Keratinocyte (primary cell): ENCODE measurements at places on chromosomes 5 and 9. TPM values are rescaled to one million over a fixed set of nuclear protein-coding genes. Genes with fewer than 3 reads are reported as not detected.

Gene ECSCR
- polyA plus RNA-seq, result not detected in 3 replicates

Gene RABEPK
- polyA plus RNA-seq, result 29.7 to 33.4 TPM (median 30.8 TPM) in 3 replicates

GRCh38 chr5:80541392-80541791, 28.7 kb downstream of the ANKRD34B start:
- no peak for DNase-seq

DNA sequence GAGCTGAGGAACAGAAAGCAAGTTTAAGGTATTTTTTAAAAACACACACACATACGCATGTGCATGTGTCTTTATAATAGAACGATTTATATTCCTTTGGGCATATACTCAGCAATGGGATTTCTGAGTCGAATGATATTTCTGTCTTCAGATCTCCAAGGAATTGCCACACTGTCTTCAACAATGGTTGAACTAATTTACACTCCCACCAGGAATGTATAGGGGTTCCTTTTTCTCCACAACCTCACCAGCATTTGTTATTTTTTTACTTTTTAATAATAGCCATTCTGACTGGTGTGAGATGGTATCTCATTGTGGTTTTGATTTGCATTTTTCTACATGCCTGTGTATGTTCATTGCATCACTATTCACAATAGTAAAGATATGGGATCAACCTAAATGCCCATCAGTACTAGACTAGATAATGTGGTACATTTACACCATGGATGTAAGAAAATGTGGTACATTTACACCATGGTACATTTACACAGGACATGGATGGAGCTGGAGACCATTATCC, 60.3 kb upstream of the MAP3K1 start:
- no peak for DNase-seq

Gene N4BP3
- polyA plus RNA-seq, result 1.0 to 1.9 TPM (median 1.3 TPM) in 3 replicates

- no peak for DNase-seq
Observed at GRCh38 chr9:128056086-128056485, 11.0 kb downstream of the NAIF1 start.

- no peak for DNase-seq
Observed at GRCh38 chr5:178271726-178272479, 39.3 kb upstream of the PHYKPL start.

Gene ZSWIM6
- 8.6 to 10.8 TPM (median 9.9 TPM) in 3 replicates for polyA plus RNA-seq

Gene RNF20
- polyA plus RNA-seq, result 19.4 to 28.8 TPM (median 21.6 TPM) in 3 replicates

Gene TNFSF15
- polyA plus RNA-seq, result 0.84 to 1.1 TPM (median 0.89 TPM) in 3 replicates

DNA sequence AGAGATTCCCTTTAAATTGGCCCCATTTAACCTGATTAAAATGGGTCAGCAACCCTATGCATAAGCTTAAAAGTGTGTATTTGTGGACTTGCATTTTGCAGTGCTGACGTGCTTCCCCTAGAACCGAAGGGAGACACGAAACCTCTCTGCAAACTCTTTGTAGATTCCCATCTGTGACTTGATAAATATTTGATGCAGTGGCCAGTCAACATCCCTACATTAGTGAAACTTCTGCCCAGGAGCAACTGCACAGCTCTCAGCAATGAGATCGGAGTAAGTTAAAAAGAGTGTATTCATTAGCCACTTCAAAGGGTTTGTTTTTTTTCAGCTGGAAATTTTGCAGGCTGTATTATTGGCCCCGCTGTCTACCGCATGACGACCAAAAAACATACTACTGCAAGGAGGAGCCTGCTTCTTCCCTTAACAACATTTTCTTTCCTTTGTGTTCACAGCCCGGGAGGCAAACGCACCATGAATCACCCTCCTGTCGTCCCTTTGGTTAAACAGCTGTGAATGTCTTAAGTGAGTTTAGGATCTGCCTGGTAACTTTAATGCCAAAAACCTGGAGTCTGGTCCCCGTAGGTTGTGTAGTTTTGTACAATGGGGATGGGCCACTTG, 38.0 kb upstream of the TCERG1 start:
- no peak for DNase-seq

GRCh38 chr9:37582548-37583157, 6.5 kb upstream of the FBXO10 start:
- no peak for DNase-seq

DNA sequence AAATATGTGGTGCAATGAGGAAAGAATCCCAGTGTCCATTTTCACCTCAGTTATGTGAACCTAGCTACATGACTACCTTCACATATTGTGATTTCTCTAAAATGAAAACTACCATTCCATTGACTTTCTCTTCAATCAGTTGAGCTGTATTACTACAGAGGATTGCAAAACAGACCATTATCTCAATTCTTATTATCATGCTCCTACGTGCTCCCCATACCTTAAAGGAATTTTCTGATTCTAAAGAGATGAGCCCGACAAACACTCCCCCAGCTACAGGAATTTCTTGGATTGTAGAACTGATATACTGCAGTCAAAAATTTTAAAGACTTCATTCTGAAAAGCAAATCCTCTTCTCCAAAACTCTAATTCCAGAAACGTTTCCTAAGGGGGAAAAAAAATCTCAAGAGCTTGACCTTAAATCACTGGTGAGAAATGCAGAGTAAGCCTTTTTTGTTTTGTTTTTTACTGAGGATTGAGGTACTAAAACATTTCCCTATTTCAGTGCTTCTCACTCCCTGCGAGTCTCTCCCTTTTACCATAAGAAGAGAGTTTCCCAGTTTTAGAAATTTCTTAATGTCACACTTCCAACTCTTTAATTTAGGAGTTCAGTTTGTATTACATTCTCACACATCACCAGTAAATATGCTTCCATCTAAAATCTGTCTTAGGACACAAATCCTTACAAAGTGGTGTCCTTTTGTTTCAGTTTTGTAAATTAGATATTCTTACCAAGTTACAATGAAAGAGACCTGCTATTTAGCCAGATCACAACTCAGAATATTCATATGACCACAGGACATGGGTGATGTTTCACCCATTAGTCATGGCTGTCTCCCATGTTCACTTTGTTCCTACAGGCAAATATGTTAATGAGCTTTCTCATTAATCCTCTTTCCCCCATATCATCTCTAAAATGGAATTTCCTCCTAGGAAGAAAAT, 203.8 kb downstream of the TSSK1B start:
- DNase-seq, result no peak

Gene NAIP
- 0.53 to 1.7 TPM (median 1.4 TPM) in 3 replicates for polyA plus RNA-seq

Gene PCDHA8
- not detected in 3 replicates for polyA plus RNA-seq

DNA sequence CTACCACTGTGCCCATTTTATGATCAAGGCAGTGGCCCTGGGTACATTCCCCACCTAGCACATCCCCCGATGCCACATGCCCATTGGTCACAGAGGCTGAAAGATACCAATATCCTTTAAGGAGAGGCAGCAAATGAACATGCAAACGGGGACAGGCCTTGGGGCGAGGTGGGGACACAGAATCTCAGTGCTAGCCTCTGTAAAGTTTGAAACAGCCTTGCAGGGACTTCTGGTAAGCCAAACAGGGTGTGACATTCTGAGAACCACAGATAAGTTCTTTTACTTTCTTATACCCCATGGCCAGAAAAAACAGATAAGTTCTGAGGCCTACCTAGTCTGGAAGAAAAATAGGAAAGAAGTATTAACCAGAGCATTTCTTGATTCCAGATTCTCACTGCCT, 60.5 kb downstream of the ACER2 start:
- DNase-seq, result no peak

Gene SLC6A19
- polyA plus RNA-seq, result not detected in 3 replicates
